ENCODE measurements at places on chromosomes 3 and 15.

GRCh38 chr3:179606534-179607085 is 2.0 kb downstream of the NDUFB5 start:
- no peak for DNase-seq

DNA sequence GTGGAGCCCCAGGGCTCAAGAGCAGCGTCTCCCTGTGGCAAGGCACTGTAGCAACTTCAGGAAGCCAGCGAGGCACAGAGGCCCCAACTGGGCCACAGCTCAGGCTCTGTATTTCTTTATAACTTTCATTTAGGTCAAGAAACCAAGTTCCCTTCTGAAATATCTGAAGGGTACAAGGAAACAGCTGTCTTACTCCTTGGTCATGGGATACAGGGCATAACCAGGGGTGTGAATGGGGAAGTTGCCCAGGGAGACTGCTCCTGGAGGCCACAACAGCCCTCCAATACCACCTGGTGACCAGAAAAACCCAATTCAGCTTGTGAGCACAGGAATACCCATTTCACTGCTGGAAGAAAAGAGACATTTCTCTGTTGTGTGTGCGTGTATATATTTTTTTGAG is 13.3 kb upstream of the SPTBN5 start:
- no peak for DNase-seq

GRCh38 chr15:62165793-62166375 is 799 bp upstream of the C2CD4B start:
- no peak for DNase-seq

GRCh38 chr3:123296836-123297626 is 95.3 kb downstream of the SEC22A start:
- no peak for DNase-seq

DNA sequence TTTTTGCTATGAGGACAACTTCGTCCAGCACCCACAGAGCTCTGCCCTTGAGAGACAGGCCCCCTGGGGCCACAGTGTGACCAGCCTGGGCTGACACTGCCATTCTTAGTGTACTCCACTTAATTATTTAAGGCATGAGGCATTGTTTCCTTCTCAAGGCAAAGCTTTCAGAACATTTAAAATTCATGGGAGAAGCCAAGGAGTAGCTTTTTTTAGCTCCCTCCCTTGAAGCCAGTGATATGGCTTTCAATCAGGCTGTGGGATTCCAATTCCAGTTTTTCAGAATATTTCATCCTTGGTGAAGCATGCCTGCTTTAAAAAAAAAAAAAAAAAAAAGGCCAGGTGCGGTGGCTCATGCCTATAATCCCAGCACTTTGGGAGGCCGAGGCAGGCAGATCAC is 21.3 kb downstream of the HOMER2 start:
- DNase-seq = no peak

- no peak for DNase-seq
These were observed 591.7 kb downstream of the RSL24D1 start for GRCh38 chr15:54605043-54605442.

- no peak for DNase-seq
These were observed 288.7 kb downstream of the EPHB1 start for GRCh38 chr3:135083756-135084155.

GRCh38 chr3:14143271-14144225 is 18.7 kb downstream of the TMEM43 start:
- DNase-seq = no peak

DNA sequence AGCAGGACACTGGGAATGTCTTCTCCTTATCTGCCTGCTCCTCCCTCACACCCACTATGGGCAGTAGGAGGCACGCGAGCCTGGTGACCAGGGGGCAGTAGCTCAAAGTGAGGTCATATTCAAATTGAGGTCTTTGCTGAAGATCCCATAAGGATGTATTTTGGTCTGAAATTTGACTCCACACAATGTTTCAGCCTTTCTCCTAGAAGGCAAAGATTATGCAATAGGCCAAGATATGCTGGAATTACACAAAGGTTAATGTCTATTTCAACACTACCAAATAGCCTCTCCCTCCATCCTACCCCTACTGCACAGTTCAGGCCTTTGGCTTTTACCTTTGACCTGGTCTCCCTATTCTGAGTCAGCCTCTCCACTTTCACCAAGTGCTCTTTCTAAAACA is 203.0 kb downstream of the TIGIT start:
- DNase-seq = no peak

GRCh38 chr3:99499235-99500158 is 138.9 kb upstream of the COL8A1 start:
- DNase-seq = no peak

- DNase-seq = no peak
These were observed 33.2 kb downstream of the CAPN3 start for GRCh38 chr15:42392309-42393024.

GRCh38 chr15:31561156-31561555 is 234.5 kb downstream of the KLF13 start:
- DNase-seq = no peak

Data from stimulated activated CD4-positive, alpha-beta T cell treated with anti-CD3 and anti-CD28 coated beads, Interleukin-4, amount 100 ng/mL, for 1 hour (primary cell).